Esophagus muscularis mucosa (tissue), 4 donors: ENCODE measurements at places on chromosomes 7 and 10.

- DNase-seq: peak; percentile 62
Measured at GRCh38 chr7:39540320-39540719, 25.9 kb upstream of the YAE1 start.

- DNase-seq: no peak
Measured at GRCh38 chr10:71765906-71766716, 7.2 kb downstream of the VSIR start.

DNA sequence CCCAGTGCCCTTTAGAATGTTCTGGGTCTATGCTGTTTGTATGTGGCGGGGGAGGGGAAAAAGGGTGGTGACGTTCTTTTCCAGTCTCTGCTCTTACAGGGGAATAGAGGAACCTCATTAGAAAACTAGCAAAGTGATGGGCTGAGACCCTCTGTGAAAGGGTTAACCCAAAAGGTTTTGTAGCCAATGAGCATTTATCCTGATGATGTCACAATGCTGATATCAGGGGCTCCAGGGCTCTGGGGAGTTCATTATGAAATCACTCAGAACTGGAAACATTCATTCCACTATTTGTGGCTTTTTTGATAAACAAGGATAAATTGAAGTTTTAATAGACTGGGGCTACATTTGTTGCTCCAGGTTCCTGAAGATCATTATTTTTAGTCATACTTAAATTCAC, 71.7 kb downstream of the ARID5B start:
- no peak for DNase-seq

DNA sequence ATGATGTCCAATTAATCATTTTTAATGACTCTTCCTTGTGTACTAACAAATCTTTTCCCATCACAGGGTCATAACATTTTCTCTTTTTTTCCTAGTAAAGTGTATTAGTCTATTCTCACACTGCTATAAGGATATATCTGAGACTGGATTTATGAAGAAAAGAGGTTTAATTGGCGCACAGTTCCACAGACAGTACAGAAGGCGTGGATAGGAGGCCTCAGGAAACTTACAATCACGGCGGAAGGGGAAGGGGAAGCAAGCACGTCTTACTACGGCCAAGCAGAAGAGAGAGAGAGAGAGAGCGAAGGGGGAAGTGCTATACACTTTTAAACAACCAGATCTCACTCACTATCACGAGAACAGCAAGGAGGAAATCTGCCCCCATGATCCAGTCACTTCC, 359.4 kb upstream of the NFE2L3 start:
- no peak for DNase-seq

- no peak for DNase-seq
Measured at GRCh38 chr10:9515922-9516321, 1461.4 kb downstream of the GATA3 start.

- DNase-seq: no peak
Measured at GRCh38 chr10:96250349-96250748, 21.0 kb downstream of the BLNK start.

DNA sequence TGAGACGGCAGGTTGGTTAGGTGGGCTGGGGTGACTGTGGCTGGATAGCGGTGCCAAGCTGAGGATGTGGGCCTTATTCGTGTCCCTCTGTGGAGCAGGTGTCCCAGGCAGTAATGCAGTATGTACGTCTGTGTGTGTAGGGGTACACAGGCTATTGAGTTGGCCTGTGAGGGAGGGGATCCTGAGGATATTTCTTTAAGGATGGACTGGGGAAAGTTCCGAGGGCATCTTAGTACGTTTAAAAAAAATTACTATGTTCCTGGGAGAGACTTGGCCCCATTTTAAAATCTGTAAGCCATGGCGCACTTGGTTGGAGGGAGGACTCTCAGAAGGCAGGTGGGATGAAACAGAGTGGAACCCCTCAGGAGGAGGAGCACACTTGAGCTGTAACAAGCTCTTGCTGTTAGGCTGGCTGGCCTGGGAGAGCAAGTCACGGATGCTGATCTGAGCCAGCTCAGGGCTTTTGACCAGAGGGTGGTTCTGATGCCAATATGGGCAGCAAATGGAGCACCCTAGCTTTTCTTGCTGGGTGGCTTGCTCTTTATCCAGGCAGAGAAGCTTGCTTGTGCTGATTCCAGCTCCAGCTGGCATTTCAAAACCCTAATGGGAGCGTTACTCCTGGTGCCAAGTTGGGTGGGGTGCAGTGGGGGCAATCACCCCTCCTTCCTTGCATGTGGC, 765 bp downstream of the WBP1L start:
- no peak for DNase-seq

- no peak for DNase-seq
Measured at GRCh38 chr10:130862122-130862521, 449.4 kb downstream of the TCERG1L start.

DNA sequence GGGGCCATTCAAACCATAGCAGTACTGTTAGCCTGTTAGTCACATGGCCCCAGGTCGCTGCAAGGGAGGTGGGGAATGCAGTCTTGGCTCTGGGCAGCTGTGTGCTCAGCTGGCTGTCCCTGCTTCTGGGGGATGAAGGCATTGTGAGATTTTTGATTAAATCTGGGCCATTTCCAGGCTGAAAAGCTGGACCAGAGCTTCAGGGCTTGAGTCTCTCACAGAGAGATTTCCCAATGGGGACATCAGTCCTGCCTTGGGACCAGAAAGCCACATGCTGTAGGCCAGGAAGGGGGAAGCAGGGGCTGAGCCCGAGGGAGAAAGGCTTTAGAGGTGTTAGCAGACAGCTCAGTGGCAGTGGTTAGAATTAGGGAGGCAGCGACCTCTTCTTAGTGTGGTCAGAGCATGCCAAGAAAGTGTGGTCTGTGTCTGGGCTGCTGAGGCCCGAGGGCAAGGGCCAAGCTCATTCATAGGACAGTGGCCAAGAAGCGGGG, 33.6 kb downstream of the PALD1 start:
- DNase-seq: no peak

DNA sequence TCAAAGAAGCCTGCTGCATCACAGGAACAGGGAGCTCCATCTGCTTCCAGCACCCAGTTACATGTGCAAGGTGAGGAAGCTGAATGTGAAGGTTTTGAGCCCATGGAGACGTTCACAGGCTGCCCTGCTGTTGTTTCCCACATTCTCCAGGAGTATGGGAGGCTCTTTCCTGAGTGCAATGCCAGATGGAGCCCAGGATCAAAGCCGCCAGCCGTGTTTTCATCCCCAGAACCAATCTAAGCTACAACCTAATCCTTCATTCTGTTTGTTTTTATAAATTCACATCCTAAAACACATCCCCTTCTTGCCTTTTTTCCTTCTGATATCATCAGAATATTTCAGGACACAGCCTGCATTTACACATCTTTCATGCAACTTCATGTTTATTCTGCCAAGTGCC, 98.9 kb upstream of the PRR15 start:
- DNase-seq: no peak

GRCh38 chr10:6473901-6474370, 106.1 kb downstream of the PRKCQ start:
- DNase-seq: no peak

DNA sequence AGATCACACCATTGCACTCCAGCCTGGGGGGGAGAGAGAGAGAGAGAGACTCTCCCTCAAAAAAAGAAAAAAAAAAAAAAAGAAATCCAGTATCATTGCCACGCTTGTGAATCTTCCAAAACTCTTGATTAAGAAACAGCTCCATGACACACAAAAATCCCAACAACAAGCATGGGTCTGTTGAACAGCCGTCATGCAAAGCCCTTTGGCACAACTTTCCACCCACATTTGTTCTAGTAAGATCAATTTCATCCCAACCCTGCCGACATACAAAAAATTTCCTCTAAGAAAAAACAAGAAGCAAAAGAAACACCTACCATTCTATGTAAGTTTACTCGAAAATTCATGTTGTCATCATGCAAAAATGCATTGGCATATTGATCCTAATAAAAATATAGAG, 62.8 kb downstream of the ARMH3 start:
- DNase-seq: no peak

DNA sequence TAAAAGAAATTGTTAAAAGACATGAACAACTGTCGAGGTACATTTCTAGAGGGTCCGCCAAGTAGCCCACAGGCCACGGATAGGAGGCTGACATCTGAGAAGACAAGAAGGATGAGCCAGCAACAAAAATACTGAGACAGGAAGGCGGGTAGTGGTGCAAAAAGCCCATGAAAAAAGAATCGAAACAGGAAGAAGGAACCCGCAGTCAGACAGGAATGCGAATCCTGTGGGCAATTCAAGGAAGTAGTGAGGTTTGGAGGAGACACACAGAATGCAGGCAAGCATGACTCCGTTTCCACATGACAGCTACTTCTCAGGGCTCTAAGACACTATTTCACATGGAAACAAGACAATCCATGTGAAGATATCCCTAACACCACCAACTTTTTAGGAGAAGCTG, 125.2 kb downstream of the DOCK4 start:
- no peak for DNase-seq

DNA sequence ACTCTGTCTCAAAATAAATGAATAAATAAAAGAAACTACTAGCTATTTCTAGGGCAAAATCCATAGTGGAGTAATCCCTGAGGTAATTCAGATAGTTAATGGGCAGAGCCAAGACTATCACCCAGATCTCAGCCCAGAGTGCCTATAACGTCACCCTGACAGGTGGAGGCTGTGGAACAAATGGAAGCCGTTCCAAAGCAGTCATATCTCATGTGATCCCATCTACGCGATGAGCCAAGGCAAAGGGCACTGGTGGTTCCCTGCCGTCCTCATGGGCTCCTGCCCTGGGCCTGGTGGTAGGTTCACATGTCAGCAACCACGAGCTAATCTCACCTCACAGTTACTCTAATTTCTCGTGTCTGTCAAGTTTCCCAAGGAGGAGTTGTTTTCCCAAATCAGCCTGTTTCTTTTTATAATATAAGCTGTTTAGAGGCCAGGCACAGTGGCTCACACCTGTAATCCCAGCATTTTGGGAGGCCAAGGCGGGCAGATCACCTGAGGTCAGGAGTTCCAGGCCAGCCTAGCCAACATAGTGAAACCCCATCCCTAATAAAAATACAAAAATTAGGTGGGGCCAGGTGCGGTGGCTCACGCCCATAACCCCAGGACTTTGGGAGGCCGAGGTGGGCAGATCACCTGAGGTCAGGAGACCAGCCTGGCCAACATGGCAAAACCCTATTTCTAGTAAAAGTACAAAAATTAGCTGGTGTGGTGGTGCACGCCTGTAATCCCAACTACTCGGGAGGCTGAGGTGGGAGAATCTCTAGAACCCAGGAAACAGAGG, 22.5 kb upstream of the ASCC1 start:
- no peak for DNase-seq

DNA sequence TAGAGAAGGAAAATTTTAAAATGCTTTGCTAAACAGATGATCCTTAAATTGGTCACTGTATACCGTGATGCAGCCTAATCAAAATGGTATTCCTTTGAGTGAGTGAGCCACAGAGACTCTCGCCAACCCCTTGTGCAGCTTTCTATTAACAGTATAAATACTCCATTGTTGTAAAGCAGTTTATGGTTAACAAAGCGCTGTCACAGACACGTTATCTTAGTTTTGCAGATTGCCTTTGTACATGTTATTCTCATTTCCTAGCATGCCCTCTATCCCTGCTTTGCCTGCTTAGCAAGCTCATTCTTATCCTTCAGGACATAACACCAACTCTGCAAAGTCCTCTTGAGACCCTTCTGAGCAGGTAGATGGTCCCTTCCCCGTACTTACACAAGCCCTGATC, 694.4 kb downstream of the AUTS2 start:
- no peak for DNase-seq
